ENCODE measurements at places on chromosomes 7 and 10. TPM values are rescaled to one million over a fixed set of nuclear protein-coding genes. Genes with fewer than 3 reads are reported as not detected.
A peak's percentile ranks its signal among the peaks of the same experiment; 100 is the strongest.

DNA sequence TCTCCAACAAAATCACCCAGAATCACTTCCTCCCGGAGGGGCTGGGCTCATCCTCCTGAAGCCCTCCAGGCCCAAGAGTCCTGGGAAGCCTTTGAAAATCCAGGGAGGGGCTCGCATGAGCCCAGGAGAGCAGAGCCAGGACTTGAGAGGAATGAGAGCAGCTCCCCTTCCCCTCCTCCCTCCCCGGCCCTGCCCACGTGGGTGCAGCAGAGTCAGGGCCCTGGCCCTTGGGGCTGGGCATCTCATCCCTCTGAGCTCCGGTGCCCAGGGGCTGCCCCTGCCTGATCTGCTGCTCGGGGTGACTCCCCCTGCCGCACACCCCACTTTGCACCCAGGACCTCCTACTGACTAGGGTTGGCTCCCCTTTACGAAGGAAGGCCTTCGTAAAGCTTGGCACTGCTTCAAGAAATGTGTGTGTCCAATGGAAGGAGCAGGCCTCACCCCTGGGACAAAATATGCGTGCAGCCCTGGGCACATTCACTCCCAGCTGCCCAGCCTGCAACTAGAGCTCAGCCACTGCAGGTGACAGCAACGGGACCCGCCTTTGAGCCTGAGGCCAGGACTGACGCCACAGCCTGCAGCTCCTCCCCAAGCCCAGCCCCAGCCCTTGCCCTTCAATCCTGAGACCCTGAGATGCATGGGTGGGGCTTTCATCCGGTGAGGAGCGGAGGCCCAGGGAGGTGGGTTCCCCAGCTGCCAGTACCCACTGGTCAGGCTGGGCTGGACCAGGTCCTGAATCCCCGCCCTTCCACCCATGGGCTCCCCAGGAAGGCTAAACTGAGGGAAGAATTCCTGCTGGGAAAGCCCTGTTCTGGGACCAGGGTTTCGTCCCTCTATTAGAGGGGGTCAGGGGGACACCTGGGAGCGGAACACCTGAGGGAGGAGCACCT, 21.8 kb downstream of the PWWP2B start:
- H3K4me1 ChIP-seq, result peaks cover 51% of the 10 kb centered on the region
- no peak overlapping the region for H3K4me3 ChIP-seq
- DNase-seq, result no peak
- H3K27me3 ChIP-seq, result no peaks in the 10 kb centered on the region

- H3K27me3 ChIP-seq, result no peaks in the 10 kb centered on the region
- no peak overlapping the region for H3K4me3 ChIP-seq
- peaks cover 9% of the 10 kb centered on the region for H3K4me1 ChIP-seq
Measured at GRCh38 chr10:43390759-43391158, 18.2 kb downstream of the HNRNPF start.

ZNF777 gene
- 3.8 TPM for total RNA-seq

FAM25C gene
- total RNA-seq, result 0.57 TPM

DNA sequence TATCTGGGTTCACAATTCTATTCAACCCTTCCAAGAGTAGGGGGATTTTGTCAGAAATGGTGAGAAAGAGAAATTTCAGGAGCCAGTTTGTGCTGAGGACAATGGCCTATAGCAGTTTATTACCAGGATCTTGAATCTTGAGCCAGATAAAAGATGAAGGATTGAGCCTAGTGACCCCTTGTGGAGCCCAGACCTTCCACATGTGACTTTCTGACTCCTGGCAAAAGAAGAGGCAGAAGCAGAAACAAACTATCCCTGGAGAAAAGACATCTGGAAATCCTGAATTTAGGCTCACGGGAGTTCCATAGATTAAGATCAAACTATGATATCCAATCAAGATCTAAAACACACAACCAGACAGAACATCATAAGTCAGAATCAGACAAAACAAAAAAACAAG, 60.9 kb upstream of the CHRM2 start:
- no peaks in the 10 kb centered on the region for H3K27me3 ChIP-seq
- H3K4me3 ChIP-seq, result no peak overlapping the region
- no peaks in the 10 kb centered on the region for H3K36me3 ChIP-seq

- H3K36me3 ChIP-seq, result no peaks in the 10 kb centered on the region
- H3K27ac ChIP-seq, result no peak overlapping the region
- H3K27me3 ChIP-seq, result no peaks in the 10 kb centered on the region
- H3K4me1 ChIP-seq, result no peaks in the 10 kb centered on the region
Measured at GRCh38 chr10:132962623-132963429, 20.5 kb upstream of the CFAP46 start.

- DNase-seq, result no peak
- no peaks in the 10 kb centered on the region for H3K27me3 ChIP-seq
- H3K4me1 ChIP-seq, result no peaks in the 10 kb centered on the region
- no peak overlapping the region for H3K27ac ChIP-seq
Measured at GRCh38 chr7:2944739-2945138, 98.9 kb downstream of the CARD11 start.

- no peaks in the 10 kb centered on the region for H3K36me3 ChIP-seq
- no peak overlapping the region for H3K4me3 ChIP-seq
- DNase-seq, result no peak
- peaks cover 49% of the 10 kb centered on the region for H3K27me3 ChIP-seq
Measured at GRCh38 chr7:139521439-139521838, 2.0 kb upstream of the CLEC2L start.

- no peaks in the 10 kb centered on the region for H3K27me3 ChIP-seq
- peaks cover 8% of the 10 kb centered on the region for H3K4me1 ChIP-seq
- no peak for DNase-seq
- no peaks in the 10 kb centered on the region for H3K36me3 ChIP-seq
- H3K4me3 ChIP-seq, result peak overlapping the region; percentile 85
Measured at GRCh38 chr7:30770845-30771173, 408 bp upstream of the MINDY4 start.

DNA sequence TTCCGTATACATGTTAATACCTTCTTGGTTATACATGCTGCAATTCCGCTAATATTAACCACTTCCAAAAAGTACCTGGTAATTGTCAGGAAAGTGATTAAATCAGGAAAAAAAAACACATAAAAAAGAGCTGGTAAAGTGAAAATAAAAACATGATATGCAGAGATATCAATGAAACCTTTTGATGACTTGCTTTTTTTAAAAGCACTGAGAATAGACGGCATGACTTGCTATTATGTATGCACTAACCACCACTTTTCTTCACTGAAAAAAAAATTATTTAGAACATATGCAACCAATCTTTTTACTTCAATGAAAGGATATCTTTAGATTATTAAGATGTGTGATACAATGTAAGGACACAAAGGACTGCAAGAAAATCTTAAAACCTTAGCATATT, 163.0 kb downstream of the KMT2E start:
- no peak for DNase-seq
- H3K4me3 ChIP-seq, result no peak overlapping the region
- no peak overlapping the region for H3K27ac ChIP-seq
- H3K27me3 ChIP-seq, result no peaks in the 10 kb centered on the region

GRCh38 chr10:122323941-122324675, 50.4 kb upstream of the PLEKHA1 start:
- no peaks in the 10 kb centered on the region for H3K27me3 ChIP-seq
- H3K36me3 ChIP-seq, result no peaks in the 10 kb centered on the region
- H3K4me1 ChIP-seq, result no peaks in the 10 kb centered on the region
- no peak overlapping the region for H3K4me3 ChIP-seq

DNA sequence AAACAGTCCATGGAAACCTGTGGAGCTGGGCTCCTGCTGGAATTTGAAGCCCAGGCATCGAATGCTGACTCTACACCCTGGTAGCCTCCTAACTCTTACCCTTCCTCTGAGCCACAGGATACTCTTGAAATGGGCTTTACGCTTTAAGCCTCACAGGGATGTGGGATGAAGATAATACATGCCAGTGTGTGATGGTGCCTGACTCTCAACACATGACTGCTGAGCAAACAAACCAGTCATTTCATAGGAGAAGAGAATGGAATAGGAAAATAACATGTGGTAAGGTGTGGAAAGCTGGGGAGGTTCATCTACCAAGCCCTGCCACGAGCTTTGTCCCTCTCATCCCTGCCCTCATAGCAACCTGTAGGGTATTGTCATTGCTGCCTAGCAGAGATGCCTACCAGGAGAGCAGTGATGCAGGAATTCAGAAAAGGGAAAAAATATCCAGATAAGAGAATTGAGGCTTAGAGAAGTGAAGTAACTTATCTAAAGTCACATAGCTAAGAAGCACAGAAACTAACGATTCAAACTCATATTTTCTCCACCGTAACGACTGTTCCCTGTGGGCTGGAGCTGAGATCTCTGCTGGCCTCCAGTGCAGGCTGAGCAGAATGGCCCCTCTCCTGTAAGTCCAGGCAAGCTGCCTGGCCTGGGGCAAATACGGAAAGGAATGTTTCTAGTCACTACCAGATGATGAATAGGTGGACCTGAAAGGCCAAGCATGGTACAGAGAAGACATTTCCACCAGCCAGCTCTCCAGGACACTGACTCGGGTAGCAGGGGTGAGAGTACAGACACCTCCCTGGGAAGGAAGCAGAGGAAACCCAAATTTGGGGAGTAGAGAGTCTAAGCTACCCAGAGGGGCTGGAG, 90.2 kb upstream of the DUSP5 start:
- H3K4me3 ChIP-seq, result no peak overlapping the region
- no peaks in the 10 kb centered on the region for H3K36me3 ChIP-seq
- DNase-seq, result no peak
- H3K4me1 ChIP-seq, result no peaks in the 10 kb centered on the region
- no peak overlapping the region for H3K27ac ChIP-seq
- H3K27me3 ChIP-seq, result no peaks in the 10 kb centered on the region

PDZD7 gene
- 0.19 TPM for total RNA-seq

DNA sequence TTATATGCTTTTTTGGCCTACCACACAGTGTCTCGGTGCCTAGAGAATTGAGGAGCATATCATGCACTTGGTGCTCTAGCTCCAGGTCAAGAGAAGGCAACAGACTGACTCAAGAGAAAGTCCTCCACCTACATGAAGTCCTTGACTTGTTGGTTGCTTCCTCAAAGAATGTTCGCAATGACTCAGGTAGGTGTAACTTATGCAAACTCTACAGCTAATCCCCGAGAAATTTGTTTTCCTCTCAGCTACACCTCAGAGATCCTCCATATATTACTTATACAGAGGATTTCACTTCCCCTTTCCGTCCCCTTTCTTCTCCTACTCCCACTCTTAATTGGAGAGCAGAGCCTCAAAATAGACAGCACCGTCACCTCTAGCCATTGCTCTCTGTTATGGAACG, 1013.1 kb downstream of the KCNMA1 start:
- no peaks in the 10 kb centered on the region for H3K4me1 ChIP-seq
- no peak overlapping the region for H3K27ac ChIP-seq
- no peaks in the 10 kb centered on the region for H3K27me3 ChIP-seq
- H3K4me3 ChIP-seq, result no peak overlapping the region
- H3K36me3 ChIP-seq, result no peaks in the 10 kb centered on the region

- H3K36me3 ChIP-seq, result no peaks in the 10 kb centered on the region
- no peak overlapping the region for H3K4me3 ChIP-seq
- no peaks in the 10 kb centered on the region for H3K27me3 ChIP-seq
- DNase-seq, result no peak
- no peaks in the 10 kb centered on the region for H3K4me1 ChIP-seq
Measured at GRCh38 chr7:137476937-137477336, 133.4 kb upstream of the PTN start.

GRCh38 chr10:94344522-94345122, 18.1 kb downstream of the NOC3L start:
- H3K27me3 ChIP-seq, result no peaks in the 10 kb centered on the region
- no peak overlapping the region for H3K4me3 ChIP-seq
- DNase-seq, result no peak

FBXL15 gene
- total RNA-seq, result 7.8 TPM

- no peak overlapping the region for H3K27ac ChIP-seq
- no peaks in the 10 kb centered on the region for H3K27me3 ChIP-seq
- no peaks in the 10 kb centered on the region for H3K4me1 ChIP-seq
- DNase-seq, result no peak
- no peaks in the 10 kb centered on the region for H3K36me3 ChIP-seq
Measured at GRCh38 chr10:130905386-130905785, 406.1 kb downstream of the TCERG1L start.

GRCh38 chr7:107150375-107151073, 18.3 kb upstream of the HBP1 start:
- no peak overlapping the region for H3K27ac ChIP-seq
- H3K4me1 ChIP-seq, result no peaks in the 10 kb centered on the region
- DNase-seq, result peak; percentile 86
- H3K4me3 ChIP-seq, result no peak overlapping the region

DNA sequence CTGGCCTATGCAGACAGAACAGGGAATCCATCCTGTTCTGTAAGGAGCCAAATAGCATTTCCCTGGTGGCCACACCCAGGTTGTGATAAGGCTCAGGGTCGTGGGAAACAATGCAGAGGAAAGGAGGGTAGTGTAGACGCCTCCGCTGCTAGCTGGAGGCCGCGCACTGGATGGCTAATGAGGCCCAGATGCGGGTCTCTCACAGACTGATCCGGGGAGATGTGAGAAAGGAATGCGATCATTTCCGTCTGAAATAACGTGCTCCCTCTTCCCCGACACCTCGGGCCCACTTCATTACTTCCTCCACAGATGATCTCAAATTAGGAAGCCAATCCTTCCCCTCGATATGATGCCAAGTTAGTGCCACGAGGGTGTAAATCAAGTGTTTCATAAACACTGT, 203.3 kb downstream of the TAX1BP1 start:
- no peak for DNase-seq
- H3K27me3 ChIP-seq, result no peaks in the 10 kb centered on the region
- H3K4me3 ChIP-seq, result no peak overlapping the region
- H3K4me1 ChIP-seq, result no peaks in the 10 kb centered on the region

GRCh38 chr10:125720002-125720382, 483 bp downstream of the EDRF1 start:
- no peak for DNase-seq
- H3K4me1 ChIP-seq, result peaks cover 8% of the 10 kb centered on the region
- H3K27ac ChIP-seq, result peak overlapping the region; percentile 92
- H3K27me3 ChIP-seq, result no peaks in the 10 kb centered on the region
- H3K36me3 ChIP-seq, result peaks cover 9% of the 10 kb centered on the region

DNA sequence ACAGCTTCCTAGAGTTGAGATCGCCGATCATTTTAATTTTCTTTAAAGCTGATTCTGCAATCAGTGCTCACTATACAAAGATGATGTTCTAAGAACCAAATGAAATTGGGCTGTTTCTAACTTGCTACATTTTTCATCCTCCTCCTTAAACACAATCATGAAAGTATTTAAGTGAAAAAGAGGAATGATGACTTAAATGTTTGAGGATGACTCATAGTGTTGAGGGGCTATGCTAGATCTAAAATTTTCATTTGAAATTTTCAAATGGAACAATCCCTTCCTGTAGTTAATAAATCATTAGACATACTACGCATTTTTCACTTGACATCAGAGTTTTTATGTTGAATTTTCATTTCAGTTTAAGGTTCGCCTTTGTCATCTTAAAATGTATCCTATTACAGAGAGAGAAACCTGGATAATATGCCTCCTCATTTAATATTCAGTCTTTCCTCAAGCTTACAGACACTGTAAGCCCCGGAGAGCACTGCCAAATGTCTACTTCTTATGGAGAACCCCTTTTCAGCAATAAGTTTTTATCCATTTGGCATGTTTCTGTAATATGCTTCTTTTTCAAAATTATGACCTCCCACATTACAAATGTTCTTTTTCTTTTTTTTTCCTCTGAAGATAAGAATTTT, 499.6 kb downstream of the MAGI2 start:
- no peaks in the 10 kb centered on the region for H3K36me3 ChIP-seq
- H3K27me3 ChIP-seq, result no peaks in the 10 kb centered on the region
- H3K4me3 ChIP-seq, result no peak overlapping the region
- no peak overlapping the region for H3K27ac ChIP-seq

- H3K27me3 ChIP-seq, result no peaks in the 10 kb centered on the region
- peaks cover 7% of the 10 kb centered on the region for H3K4me1 ChIP-seq
- DNase-seq, result no peak
- peaks cover 6% of the 10 kb centered on the region for H3K36me3 ChIP-seq
- peak overlapping the region; percentile 74 for H3K27ac ChIP-seq
Measured at GRCh38 chr7:130008941-130009847, 42.0 kb downstream of the ZC3HC1 start.
